HCT116 (cell line): ENCODE measurements at places on chromosomes 5 and 9. TPM values are rescaled to one million over a fixed set of nuclear protein-coding genes. Genes with fewer than 3 reads are reported as not detected.
A peak's percentile ranks its signal among the peaks of the same experiment; 100 is the strongest.

GRCh38 chr5:6405591-6405990 lies 27.2 kb upstream of the MED10 start:
- H3K4me1 ChIP-seq: no peaks in the 10 kb centered on the region
- DNase-seq: no peak
- no peak overlapping the region for H3K27ac ChIP-seq
- no peaks in the 10 kb centered on the region for H3K36me3 ChIP-seq

- no peak overlapping the region for H3K4me3 ChIP-seq
- no peaks in the 10 kb centered on the region for H3K36me3 ChIP-seq
- no peaks in the 10 kb centered on the region for H3K4me1 ChIP-seq
- H3K27me3 ChIP-seq: no peaks in the 10 kb centered on the region
- no peak for DNase-seq
- no peak overlapping the region for H3K27ac ChIP-seq
Observed at GRCh38 chr5:141491323-141492167, 2.7 kb downstream of the PCDHGC5 start.

DNA sequence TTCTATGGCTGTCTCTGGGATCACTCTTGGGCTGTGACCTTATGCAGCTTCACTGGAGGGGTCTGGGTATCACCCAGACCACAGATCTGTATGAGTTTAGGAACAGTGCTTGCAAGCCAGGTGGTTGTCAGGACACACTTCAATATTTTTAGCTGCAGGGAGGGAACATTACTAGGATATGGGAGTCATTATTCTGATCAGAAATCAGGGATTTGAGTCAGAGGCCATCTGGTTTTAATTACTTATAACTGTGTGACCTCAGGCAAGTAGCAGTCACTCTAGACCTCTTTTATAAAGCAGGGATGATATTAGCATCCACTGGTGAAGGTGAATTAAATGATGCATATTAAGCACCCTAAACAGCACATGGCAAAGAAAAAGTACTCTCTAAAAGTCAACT lies 60.1 kb upstream of the NMUR2 start:
- H3K27ac ChIP-seq: no peak overlapping the region
- H3K4me3 ChIP-seq: no peak overlapping the region
- no peaks in the 10 kb centered on the region for H3K27me3 ChIP-seq
- no peaks in the 10 kb centered on the region for H3K36me3 ChIP-seq
- DNase-seq: no peak
- no peaks in the 10 kb centered on the region for H3K4me1 ChIP-seq

GRCh38 chr9:91191411-91192380 lies 170.0 kb downstream of the AUH start:
- H3K27ac ChIP-seq: peak overlapping the region; percentile 100
- no peak for DNase-seq
- H3K4me3 ChIP-seq: no peak overlapping the region
- H3K4me1 ChIP-seq: peaks cover 43% of the 10 kb centered on the region
- no peaks in the 10 kb centered on the region for H3K27me3 ChIP-seq
- no peaks in the 10 kb centered on the region for H3K36me3 ChIP-seq

The HDAC3 gene
- total RNA-seq: 91.9 TPM

The TXNDC8 gene
- not detected for total RNA-seq

The ZNG1A gene
- 48.5 TPM for total RNA-seq
